CD4-positive, alpha-beta T cell treated with Interleukin-12 subunit alpha and Interleukin-12 subunit beta, for 1 hour (primary cell): ENCODE measurements at places on chromosomes 16 and 17.

DNA sequence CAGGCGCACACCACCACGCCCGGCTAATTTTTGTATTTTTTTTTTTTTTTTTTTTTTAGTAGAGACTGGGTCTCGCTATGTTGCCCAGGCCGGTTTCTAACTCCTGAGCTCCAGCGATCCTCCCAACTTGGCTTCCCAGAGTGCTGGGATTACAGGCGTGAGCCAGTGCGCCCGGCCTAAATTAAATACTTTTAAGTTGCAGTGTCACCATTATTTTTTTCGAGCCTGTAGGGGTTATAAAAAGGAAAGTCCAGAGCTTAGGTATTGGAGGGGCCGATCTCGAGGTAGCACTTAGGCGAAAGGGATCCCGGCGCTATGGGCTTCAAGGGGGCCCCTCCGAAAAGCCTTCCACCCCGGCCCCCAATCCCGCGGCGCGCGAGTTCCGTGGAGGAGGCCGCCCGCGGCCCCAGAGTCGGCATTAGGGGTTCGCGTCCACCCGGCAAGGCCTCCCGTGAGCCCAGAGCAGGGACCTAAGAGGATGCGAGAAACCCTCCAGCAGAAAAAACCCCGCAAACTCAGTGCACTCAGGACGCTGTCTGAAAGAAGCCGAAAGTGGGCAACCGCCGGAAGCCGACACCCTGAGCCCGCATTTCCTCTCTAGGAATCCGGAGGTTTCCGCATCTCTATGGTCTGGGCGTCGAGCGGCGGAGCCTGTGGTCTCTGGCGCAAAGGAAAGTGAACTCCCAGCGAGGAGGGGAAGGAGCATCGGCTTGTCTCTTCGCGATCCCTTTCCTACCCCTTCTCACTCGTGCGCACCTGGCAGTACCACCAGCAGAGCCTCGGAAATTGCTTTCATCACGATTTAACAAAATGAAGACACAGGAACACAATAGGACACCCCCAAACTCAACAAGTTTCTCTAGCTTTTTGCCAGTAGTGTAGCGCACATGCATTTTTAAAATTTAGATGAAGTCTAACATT, 14.1 kb upstream of the RGS9 start:
- DNase-seq, result peak; percentile 90

DNA sequence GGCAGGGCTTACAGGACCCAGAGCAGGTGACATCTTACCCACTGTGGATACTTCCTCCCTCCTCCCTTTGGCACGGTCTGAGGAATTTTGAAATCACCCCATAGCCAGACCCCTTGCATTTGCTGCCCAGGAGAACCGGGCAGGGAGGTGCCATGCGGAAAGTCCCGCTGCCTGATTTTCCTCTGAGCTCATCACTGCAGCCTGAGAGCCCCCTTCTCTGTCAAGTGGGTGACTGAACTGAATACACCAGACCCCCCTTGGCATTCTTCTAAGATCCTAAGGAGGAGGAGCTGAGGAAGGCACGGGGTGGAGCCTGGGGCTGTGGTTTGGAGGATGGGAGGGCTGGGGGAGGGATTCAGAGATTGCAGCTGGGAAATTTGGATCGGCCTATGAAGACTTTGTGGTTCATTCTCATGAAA, 173.4 kb downstream of the RAB11FIP4 start:
- DNase-seq, result no peak

DNA sequence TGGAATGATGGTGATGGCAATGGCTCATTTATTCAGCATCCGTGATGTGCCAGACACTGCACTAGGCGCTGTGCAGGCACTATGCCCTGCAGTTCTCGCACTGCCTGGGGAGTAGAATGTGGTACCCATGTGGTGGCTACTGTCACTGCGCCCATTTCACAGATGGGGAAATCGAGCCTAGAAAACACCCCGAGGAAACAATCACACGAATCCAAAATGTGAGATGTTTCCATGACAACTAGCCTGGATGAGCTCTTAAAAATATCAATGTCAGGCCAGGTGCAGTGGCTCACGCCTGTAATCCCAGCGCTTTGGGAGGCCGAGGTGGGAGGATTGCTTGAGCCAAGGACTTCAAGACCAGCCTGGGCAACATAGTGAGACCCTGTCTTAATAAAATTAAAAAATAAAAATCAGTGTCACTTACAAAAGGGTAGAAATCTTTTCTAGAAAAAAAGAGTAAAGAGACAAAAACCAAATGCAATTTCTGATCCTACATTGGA, 57.9 kb upstream of the TNRC6A start:
- DNase-seq, result no peak

GRCh38 chr16:76963614-76964315, 227.2 kb upstream of the MON1B start:
- DNase-seq, result no peak

- DNase-seq, result no peak
These were observed 169.2 kb downstream of the MRTFB start for GRCh38 chr16:14240219-14240843.

DNA sequence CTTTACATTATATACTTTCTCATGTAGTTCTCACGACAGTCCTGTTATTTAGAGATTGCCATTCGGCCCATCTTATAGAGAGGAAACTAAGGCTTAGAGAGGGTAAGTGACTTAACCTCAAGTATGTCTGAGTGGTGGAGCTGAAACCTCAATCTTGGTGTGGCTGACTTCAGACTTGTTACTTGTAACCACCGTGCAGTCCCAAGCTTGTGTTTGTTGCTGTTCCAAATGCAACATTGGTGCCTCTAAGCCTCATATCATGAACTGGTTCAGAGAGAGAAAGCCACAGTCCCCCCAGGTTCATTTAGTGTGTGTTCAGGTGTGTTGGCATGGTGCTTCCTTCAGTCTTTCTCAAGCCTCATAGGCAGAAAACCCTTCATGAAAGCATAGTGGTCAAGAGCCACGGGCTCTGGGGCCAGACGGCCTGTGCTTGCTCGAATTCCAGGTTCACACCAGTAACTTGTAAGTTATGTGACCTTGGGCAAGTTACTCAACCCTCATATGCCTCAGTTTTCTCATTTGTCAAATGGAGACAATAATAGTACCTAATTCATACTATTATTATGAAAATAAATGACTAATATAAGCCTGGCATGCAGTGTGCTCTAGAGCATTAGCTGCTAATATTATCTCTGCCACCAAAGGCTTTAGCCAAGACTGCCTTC, 39.9 kb downstream of the CDH1 start:
- peak; percentile 9 for DNase-seq

GRCh38 chr16:89621698-89622409, 8.4 kb downstream of the DPEP1 start:
- DNase-seq, result no peak

GRCh38 chr17:79593205-79593604, 17.6 kb downstream of the RBFOX3 start:
- no peak for DNase-seq

DNA sequence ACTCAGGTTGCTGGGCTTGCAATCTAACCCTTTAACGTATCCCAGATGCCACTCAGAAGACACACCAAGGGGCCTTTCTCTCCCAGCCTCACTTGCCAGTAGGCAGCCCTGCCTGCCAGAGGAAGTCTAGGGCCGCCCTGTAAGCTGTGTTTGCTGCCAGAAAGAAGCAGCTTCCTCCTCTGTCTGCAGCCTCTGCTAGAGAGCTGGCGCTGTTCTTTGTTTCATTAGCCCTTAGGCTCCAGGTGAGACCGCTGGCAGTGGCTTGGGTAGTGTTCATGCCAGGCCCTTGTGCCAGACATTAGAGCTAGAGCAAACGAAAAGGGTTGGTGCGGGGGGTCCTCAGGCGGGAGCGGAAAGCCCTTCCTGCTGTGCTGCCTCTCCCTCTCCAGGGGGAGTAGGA, 8.9 kb downstream of the CTRL start:
- no peak for DNase-seq

DNA sequence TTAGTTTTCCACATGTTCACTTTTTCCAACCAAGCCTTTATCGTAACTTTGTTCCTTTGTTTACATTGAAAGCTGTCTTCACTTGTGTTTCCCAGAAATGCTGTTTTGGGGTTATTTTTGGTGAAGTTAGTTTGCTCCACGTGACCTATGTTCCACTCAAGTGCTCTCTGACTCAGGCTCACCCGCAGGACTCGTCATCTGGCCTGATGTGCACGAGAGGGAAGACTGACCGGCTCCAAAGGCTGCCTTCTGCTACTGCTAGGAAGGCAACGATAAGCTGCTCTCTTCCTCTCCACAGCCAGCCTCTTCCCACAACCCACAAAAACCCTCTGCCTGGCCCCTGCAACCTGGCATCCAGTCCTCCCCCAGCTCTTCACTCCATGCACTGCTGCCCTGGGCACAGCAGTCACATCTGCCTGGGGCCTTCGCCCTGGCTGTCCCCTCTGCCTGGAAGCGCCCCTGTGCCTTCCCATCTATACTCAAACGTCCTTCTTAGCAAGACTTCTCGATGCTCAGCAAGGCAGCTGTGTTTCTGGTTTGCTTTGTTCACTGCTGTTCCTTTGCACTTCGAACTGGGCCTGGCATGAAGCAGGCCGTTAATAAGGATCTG, 28.0 kb downstream of the ZCCHC14 start:
- no peak for DNase-seq

GRCh38 chr17:76271669-76272540, 6.8 kb downstream of the UBALD2 start:
- peak; percentile 80 for DNase-seq

DNA sequence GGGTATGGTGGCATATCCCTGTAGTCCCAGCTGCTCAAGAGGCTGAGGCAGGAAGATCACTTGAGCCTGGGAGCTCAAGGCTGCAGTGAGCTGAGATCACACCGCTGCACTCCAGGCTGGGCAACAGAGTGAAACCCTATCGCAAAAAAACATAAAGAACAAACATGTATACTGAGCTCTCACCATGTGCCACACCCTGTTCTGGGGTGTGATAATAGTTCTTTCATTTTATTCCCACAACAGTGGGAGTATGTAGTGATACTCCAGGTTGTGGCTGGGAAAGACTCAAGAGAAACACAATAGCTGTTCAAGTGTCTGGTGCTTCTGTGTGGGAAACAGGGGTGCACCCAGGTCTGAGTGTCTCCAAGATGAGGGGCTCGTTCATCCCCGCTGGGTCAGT, 90.7 kb downstream of the SOCS1 start:
- no peak for DNase-seq

DNA sequence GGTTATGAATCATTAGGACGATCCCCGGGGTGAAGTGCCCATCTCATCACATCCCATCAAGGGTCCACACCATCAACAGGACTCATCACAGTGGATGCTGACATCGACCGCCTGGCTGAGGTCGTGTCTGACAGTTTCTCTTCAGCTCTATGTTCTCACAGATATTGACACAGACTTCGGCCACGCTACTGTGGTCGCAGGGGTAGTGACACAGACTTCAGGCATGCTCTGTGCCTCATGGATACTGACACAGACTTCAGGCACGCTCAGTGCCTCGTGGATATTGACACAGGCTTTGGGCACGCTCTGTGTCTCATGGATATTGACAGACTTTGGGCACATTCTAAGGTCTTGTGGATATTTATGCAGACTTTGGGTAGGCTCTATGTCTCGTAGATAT, 50.1 kb downstream of the KLHDC4 start:
- DNase-seq, result no peak
